ENCODE measurements at places on chromosomes 4 and X.
A peak's percentile ranks its signal among the peaks of the same experiment; 100 is the strongest.

DNA sequence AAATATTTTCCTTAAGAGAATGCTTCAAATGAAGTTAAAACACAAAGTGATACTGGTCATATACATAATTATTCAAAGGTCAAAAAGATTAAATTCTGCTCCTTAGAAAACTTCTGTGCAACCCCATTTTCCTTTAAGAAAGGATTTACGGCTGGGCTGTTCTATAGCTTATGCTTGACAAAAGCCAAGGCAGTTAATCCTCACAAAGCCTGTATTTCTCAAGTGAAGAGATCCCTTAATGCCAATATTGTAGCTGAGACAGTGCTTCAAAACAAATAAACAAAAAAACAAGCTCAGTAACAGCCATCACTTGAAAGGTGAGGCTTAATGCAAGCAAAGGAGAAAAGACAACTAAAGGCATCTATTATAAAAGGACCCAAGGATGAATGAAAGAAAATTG is 42.5 kb downstream of the BTC start:
- DNase-seq, result no peak

GRCh38 chrX:126177133-126177840 is 11.2 kb upstream of the DCAF12L2 start:
- DNase-seq, result no peak

DNA sequence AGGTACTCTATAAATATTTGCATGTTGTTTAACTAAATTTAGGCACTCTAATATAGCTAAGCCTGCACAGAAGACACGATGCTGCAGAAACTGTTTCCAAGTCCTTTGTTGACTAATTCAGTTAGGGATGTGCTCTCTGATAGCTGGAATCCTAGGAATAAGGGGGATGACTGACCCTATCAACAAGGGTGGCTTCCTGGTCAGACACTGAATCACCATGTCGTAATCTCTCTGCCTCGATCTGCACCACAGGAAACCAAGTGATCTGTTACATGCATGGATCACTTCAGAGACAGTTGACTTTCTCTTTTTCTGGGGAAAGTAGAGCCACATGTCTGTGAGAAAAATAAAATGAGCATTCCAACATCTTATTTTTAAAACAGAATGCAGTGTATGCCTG is 169.1 kb downstream of the GUCY2F start:
- DNase-seq, result no peak

DNA sequence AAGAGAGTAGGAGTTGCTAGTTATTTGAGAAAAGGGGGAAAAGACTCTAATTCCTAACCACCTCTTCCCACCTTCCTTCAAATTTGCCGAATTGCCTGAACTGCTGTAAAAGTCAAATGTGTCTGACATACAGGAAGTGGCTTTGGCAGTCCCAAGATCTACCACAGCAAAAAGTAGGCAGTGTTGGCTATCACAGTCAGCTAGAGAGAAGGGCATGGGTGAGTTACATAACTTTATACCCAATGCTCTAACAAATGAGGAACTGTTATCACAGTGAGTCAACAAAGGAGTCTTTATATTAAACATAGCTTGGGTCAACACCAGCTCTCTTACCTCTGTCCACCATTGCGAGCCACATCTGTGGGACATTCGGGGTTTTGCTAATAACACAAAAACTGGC is 2.4 kb upstream of the MBNL3 start:
- peak; percentile 86 for DNase-seq

- DNase-seq, result peak; percentile 25
These were observed 29.0 kb upstream of the CCNG2 start for GRCh38 chr4:77127837-77128621.

GRCh38 chr4:24174602-24175001 is 284.8 kb upstream of the PPARGC1A start:
- DNase-seq, result no peak

DNA sequence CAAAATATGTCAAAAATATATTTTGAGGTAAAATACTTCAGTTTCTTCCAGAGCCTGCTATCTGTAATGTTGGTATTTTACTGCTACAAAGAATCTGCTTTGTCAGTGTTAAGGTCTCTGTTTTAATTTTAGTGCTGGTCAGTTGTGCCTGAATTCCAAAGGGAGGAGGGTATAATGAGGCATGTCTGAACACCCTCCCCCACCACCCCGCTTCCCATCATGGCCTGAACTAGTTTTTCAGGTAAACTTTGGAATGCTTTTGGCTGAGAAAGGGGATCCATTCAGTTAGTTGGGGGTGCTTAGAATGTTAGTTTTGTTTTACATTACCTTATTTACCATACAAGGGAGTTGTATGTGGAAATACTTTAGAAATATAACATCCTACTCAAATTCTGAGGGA is 158.5 kb downstream of the MID1IP1 start:
- no peak for DNase-seq

DNA sequence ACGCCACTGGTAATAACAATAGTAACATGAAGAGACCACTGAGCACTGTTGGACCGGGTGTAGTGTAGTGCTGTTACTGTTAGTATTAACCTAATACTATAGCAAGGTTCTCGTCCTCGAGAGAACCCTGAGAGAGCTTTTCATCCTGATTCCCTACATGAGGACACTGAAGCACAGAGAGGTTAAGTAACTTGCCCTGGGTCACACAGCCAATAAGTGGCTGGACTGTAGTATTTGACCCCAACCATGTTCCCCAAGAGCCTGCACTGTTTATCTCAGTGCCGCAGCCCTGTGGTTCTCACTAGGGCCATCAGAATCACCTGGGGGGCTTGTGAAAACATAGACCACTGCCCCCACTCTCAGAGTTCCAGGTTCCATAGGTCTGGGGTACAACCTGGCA is 10.4 kb downstream of the SCML1 start:
- DNase-seq, result no peak

DNA sequence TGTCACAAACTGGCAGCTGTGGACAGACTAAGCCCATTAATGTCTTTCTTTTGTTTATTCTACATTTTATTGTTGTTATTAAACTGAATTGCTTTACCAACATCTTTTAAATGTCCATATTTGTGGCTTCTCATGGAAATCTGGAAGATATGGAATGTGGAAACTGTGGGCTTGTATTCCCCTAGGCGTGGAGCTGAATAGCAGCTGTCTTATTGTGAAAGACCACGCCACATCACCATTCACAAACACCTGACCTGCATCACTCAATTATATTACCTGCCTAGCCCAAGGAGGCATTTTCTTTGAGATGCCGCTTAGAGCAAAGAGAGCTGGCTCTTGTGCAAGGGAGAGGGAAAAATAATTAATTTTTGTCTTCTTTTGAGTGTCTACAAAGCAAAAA is 96.9 kb upstream of the GPRIN3 start:
- DNase-seq, result no peak

DNA sequence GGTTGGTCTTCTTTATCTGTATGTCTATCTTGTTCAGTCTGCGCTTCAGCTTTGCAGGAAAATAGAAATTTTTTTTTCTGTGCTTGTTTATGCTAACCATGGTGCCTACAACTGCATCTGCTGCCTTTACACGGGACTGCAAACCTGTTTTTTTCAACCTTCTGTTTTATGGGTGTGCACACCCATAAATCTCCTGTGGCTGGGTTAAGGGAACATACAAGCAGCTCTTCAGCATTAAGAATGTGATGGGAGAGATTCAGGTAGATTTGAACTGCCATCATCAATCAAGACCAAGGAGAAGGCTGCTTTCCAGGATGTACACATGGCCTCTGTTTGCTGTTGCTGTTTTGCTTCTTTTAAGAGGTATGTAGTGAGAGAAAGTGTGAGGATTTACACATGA is 502.9 kb downstream of the ANKRD50 start:
- DNase-seq, result no peak

DNA sequence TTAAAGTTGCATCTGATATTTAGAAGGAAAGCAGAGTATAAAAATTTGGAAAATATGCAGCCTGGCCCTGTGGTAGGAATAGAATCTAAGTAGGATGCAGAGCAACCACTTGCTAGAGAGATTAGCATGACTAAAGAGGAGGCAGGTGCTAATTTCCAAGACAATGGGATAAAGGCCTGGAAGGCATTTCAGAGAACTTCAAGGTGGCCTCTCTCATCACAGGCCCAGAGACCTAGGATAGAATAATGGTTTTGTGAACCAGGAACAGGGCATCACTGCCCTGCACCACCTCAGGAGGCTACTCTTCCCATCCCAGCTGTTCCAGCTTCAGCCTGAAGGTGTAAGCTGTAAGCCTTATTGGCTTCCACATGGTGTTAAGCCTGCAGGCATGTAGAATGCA is 621.7 kb upstream of the HS3ST1 start:
- no peak for DNase-seq

- DNase-seq, result no peak
These were observed 20.0 kb upstream of the FGFBP2 start for GRCh38 chr4:15982842-15983524.

DNA sequence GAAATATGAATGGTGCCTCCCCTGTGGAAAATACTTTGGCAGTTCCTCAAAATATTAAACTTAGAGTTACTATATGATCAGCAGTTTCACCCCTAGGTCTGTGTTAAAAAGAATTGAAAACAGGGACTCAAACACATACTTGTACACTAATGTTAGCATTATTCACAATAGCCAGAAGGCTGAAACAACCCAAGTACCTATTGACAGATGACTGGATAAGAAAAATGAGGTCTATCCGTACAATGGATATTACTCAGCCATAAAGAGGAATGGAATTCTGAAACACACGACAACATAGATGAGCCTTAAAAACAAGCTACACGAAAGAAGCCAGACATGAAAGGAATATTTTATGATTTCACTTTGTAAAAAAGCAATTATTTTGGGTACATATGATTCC is 54.9 kb downstream of the PGRMC2 start:
- DNase-seq, result no peak

- DNase-seq, result no peak
These were observed 115.6 kb downstream of the AMELX start for GRCh38 chrX:11408783-11409182.

DNA sequence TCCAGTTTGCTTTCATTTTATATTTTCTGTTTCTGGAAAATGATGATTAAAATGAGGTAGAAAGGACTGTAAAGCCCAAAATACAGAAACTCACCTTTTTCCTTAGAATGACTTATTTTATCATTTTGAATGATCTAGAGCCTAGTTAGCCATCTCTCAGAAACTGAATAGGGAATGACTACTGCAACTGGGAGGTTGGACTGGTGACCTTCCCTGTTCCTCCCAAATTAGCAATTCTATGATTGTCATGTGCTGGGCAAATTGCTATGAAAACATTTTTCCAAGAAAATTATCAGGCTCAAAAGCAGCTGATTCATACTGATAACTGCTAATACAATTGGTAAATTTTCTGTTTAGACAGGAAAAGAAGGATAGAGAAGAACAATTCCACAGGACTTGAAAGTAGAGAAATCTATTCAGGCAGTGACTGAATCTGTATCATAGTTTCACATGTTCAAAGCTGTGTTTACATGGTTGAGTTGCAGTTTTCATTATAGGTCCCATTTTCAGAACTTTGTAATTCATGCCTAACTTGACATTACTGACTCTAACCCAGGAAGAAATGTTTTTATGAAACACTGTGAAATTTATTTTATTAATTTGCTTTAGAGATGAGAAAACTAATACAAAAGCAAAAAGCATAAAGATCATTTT is 43.4 kb upstream of the SEC24B start:
- no peak for DNase-seq

DNA sequence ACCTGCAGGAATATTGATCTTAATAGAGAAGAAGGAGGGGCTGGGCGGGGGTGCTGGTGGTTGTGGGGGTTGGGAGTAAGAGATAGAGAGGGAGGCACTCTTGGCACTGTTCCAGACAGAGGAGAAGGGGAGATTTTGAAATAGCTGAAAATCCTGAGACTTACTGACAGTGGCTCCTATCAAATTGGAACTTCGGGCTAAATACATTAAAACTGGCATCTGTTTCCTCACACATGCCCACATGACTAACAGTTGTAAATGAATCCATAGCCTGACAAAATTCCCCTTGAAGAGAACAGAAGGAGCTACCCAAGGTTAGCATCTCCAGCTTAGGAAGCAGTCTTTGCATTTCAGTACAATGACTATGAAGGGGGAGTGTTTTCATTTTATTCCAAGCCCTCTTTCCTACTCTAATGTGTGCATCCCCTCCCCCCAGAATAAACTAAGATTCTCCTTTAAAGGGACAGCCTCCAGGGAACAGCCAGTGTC is 1.4 kb downstream of the DCX start:
- DNase-seq, result no peak

- DNase-seq, result peak; percentile 36
These were observed 5.9 kb upstream of the GPKOW start for GRCh38 chrX:49129427-49129826.

DNA sequence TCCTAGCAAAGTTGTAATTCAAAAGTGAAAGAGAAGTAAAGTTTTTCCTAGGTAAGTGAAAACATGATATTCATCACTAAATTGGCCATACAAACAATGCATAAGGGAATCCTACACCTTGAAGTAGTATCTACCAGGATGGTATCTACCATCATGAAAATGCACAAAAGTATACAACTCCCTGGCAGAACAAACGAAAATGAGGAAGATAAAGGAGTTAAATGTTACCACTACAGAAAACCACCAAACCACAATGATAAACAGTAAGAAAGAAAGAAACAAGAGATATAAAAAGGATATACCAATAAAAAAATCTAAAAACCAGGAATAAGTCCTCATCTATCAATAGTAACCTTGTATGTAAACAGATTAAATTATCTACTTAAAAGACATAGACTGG is 26.9 kb downstream of the GK2 start:
- peak; percentile 24 for DNase-seq

GRCh38 chr4:40233227-40233626 is 36.4 kb downstream of the RHOH start:
- no peak for DNase-seq

DNA sequence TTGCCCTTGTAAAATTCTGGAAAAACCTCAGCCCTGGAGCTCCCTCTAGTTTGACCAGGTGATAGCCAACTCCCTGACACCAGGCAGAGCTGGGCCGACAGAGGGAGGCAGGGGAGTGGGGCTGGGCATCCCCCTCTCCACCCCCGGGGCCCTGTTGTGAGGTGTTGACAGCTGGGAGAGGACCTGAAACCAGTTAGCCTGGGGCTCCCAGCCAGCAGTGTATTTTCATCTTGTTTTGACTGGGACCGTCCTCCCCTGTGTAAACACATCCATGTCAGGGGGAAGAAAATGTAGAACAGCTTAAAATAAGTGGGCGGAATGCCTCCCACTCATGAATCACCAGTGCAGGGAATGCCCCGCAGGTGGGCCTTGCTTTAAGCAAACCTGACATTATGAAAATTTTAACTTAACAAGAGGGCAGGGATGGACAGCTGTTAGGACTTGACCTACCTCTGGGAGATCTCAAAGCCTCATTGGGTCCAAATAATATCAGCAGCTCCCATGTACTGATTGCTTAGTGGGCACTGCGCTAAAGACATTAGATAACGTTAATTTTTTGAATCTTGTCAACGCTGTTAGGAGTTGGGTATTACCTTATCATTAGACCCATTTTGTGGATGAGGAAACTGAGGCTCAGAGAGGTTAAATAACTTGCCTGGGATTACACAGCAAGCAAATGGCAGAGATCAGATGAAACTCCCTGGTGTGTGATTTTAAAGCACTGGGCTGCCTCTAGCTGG is 45.9 kb downstream of the TSC22D3 start:
- DNase-seq, result no peak

GRCh38 chr4:183546376-183546775 is 41.5 kb downstream of the ING2 start:
- no peak for DNase-seq

- no peak for DNase-seq
These were observed 32.4 kb upstream of the PDLIM3 start for GRCh38 chr4:185567381-185568376.

GRCh38 chrX:74291964-74292807 is 11.8 kb upstream of the ZCCHC13 start:
- peak; percentile 93 for DNase-seq

GRCh38 chrX:67555578-67556203 is 11.9 kb downstream of the AR start:
- peak; percentile 35 for DNase-seq

Measured in hematopoietic multipotent progenitor cell treated with erythropoietin and hydrocortisone succinate and interleukin-3 and kit ligand, for 6 days (in vitro differentiated cells).